Heart left ventricle (tissue), 16 donors: ENCODE measurements at places on chromosomes 1 and 21. TPM values are rescaled to one million over a fixed set of nuclear protein-coding genes. Genes with fewer than 3 reads are reported as not detected.

TSACC gene
- not detected for polyA plus RNA-seq

LRRIQ3 gene
- polyA plus RNA-seq: 0.32 TPM

LY9 gene
- polyA plus RNA-seq: 0.18 TPM

C21orf58 gene
- polyA plus RNA-seq: 0.64 TPM

LYPD8 gene
- polyA plus RNA-seq: not detected
